ENCODE measurements at places on chromosomes 4 and X.

DNA sequence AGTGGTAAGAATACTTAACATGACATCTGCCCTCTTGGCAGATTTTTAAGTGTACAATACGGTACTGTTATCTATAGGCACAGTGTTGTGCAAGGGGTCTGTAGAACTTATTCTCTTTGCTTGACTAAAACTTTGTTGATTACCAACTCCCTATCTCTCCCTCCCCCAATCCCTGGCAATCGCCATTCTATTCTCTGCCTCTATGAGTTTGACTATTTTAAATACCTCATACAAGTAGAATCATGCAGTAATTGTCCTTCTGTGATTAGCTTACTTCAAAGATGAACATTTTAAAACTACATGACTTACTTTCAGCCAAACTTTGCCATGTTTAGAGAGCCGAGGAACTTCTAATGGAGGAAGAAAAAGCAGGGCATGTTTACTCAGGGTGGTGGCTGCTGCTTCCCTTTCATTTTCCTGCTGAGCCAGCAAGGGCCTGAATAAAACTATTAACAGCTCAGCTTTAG lies 62.4 kb downstream of the APOO start:
- no peak for DNase-seq

DNA sequence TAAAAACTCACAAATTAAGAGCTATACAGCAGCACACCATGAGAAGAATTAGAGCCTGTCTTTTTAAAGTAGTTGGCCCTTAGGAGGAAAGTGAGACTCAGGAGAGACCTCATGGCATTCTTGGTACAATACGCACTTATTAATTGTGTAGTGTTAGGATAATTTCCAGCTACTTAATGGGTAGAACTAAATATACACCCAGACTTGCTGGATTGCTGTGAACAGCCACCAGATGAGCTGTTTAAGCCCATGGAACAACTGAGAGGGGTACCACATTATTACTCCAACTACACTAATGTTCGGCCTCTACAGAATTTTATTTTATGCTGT lies 13.6 kb downstream of the MFAP3L start:
- no peak for DNase-seq

GRCh38 chr4:123876671-123877101 lies 480.1 kb downstream of the SPRY1 start:
- no peak for DNase-seq

DNA sequence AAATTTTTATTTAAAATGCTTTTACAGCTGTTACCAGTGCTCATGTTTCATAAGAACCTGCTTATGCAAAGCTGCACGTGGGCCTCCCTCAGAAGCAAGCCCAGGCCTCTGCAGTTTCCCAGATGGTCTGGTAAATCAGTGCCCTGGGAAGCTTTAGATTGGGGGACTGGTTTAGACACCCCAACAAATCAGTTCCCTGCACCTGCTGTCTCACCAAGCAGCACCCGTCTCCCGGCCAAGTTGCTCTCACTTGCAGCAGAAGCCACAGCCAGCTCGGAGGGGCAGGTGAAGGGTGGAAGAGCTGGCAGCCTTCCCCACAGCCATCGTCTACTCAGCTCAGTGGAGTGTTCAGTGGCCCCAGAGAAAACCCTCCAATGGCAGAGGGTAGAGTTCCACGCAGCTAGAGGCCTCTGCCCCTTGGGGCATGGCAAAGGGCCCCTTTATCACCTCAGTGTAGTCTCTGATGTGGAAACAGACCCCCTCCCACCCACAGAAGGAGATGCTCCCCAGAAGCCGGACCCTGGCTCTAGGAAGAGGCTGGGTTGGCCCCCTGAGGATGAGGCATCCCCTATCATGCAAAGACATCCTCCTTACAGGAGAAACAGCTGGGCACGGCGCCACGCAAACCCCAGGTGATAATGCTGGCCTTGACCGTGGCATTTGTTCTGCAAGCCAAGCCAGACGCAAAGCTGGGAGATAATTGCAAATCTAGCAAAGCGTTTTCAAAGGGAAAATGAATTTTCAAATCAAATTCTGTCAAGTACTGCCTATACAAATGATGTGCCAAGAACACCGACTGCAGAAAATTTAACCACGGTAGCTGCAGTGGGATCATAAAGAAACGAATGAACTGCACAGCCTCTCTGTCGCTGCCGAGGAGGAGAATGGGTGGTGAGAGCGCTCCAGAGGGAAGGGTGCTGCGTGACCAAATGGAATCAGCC lies 51.9 kb downstream of the ZFYVE28 start:
- DNase-seq: no peak

DNA sequence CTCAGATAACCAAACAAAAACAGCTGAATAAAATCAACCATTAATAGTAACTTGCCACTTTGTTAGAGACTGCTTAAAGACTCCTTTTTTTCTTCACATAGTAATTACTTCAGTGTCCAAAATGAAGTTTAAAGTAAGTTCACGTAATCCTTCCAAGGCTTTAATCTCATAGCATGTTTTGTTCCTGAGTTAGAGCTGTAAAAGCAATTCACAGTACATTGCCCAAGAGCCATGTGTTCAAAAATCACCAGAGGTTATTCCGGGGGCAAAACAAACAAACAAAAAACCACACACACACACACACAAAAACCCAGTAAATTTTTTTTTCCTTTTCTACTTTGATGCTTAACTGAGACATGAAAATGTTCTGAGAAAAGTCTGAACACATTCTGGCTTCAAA lies 6.1 kb downstream of the GPR82 start:
- no peak for DNase-seq

DNA sequence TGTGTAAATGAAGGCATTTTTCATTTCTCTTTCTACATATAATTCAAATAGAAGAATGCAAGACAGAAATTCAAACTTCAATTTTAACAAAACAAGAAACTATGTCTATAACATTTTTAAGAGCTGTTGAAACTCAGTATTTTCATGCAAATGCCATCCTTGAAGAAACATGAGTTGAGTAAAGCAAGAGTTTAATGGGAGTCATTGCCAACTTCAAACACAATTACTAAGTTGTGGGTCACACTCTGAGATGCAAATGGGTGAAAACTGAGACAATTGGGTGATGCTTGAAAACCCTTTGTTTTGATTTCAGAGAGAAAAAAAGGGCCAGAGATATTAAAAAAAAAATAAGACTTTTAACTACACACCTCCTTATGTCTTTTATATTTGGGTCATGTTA lies 865.9 kb downstream of the FAT4 start:
- DNase-seq: no peak

DNA sequence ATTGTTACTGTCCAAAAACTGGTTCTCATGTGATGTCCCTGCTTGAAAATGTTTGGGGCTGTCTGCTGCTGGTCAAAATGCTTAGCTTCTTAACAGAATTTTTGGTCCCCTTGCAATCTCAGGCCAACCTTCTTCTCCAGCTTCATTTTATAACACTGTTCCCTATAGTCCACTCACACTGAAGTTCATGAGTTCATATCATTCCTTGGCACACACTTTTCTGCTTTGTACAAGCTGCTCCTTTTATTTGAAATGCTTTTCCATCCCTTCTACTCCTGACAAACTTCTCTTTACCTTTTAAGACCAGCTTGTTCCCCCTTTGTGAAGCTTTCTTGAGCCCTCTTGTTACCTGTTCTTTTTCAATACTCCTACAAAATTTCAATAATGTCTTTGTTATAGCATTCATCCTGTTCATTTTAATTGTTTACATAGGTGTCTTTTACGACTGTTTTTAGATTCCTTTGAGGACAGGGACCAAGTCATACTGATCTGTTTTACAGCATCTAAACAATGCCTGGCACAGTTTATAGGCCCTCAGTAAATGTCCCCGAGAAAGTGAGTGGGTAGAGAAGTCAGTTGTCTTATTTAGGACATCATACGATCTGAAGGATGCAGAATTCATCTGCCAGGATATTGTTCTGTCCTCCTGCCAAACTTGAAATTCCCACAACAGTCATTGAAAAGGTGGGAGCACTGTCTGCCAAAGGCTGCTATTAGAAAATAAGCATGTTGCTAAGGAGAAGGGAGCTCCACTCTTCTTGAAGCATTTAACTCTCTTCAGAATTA lies 134.4 kb upstream of the BMPR1B start:
- no peak for DNase-seq

DNA sequence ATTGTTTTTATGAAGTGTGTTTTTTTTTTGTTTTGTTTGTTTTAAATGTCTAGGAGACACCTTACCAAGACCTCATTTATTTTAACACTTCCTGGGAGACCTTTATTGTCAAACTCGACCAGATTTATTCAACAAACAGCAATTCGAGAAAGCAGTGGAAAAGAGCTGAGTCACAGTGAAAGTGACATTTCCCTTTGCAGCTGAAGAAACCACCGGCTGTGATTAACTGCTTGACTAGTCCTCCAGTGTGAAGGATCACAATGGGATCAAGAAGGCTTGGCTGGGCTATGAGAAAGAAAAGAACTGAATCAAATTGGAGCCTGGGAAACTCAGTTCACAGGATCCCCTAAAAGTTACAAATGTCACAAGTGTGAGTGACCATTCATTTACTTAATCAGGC lies 11.9 kb upstream of the ADH7 start:
- no peak for DNase-seq

- DNase-seq: no peak
Measured at GRCh38 chr4:182143086-182143821, 99.9 kb upstream of the TENM3 start.

DNA sequence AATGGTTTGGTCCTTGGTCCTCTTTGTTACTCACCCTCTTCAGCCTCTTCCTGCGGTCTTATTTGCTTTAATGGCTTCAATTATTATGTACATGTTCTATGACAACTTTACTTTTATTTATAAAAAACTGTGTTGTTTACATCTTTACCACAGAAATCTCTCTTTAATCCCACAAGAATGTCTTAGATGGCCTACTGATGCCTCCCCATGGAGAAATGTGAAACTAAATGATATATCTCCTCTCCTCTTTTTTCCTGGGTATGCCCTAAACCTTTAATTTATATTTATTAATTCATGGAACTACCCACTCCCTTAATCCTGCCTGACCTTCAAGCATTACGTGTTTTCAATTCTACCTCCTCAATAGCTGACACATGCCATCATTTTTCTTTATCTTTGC lies 573.2 kb downstream of the CENPC start:
- no peak for DNase-seq

GRCh38 chr4:183755596-183755995 lies 96.5 kb downstream of the TRAPPC11 start:
- DNase-seq: no peak

- DNase-seq: no peak
Measured at GRCh38 chr4:26491449-26492170, 1.3 kb upstream of the CCKAR start.

- DNase-seq: no peak
Measured at GRCh38 chr4:7539659-7540058, 104.9 kb upstream of the PSAPL1 start.

- DNase-seq: no peak
Measured at GRCh38 chrX:75211976-75212375, 55.9 kb upstream of the ABCB7 start.

GRCh38 chrX:11172415-11172814 lies 61.3 kb downstream of the HCCS start:
- no peak for DNase-seq

GRCh38 chr4:99859618-99860017 lies 34.6 kb downstream of the LAMTOR3 start:
- no peak for DNase-seq

DNA sequence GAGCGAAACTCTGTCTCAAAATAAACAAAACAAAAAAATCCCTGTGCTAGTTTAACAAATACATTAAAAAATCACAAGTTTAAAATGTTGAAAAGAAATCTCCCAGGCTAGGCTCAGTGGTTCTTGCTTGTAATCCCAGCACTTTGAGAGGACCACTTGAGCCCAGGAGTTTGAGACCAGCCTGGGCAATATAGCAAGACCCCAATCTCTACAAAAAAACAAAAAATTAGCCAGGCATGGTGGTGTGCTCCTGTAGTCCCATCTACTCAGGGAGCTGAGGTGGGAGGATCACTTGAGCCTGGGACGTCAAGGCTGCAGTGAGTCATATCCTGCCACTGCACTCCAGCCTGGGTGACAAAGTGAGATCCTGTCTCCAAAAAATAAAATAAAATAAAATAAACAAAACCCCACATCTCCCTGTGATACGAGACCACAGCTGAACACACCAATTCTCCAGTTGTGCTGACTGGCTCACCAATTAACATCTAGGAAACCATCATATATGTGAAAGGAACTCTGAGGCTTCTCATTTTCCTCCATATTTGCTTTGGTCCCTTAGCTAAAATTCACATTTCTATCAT lies 7.3 kb downstream of the RPS4X start:
- no peak for DNase-seq

DNA sequence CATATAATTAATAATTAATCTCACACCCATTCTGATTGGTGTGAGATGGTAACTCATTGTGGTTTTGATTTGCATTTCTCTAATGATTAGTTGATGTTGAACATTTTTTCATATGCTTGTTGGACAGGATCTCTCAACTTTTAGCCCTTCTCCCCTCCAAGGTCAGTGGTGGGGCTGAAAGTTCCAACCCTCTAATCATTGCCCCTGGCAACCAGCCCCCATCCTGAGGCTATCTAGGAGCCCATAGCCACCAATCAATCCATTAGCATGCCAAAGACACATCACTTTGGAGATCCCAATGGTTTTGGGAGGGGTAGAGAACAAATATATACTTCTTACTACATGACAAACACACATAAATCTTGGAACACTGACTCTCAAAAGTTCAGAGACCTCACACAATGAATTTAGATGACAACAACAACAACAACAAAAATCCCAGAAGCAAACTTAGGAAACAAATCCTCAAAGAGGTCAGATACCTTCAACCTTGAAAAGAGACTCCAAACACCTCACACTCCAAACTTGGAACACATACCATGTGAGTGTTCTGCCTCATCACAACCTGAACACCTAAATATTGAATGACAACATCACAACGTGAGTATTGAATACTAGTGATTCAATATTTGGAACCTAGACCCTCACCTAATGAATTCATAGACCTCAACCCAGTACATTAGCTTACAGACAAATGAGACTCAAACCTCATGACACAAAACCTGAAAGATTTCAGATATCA lies 19.0 kb upstream of the PAGE4 start:
- DNase-seq: no peak

DNA sequence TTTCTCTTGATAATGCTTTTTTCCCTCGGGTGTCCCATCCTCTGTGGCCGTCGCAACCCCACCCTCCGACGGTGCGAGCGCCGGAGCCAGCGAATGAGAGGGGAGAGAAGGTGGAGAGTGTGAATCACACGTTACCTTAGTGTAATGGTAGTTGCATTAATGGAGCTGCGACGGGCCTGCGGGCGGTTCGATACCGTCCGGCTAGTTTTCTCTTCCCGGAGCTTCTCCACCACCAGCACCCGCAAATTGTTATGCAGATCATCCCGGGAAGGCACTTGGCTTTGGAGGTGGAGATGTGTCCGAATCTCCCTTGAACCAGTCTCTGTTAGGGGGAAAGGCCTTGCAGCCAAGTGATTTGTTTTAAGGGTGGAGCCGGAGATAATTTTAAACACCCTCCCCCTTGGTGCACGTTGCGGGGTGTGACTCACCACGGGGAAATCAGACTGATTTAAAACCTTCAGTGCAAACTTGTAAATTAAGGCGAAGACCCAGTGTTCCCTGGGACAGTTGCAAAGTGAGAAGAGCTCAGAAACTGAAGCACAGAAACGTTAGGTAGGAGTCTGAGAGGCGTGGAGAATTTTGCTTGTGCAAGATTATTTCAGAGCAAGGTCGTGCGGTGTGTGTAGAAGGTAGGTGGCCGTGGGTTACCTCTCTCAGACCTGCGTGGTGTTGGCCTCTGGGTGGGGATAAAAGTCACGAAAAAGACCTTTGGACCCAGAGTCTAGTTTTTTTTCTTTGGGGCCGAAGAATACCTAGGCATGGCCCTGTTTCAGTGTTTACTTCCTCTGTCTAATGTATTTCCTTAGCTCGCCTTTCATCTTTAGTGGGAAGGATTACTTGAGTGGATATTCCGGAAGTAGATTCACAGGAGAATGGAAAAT lies 1.3 kb downstream of the AFF1 start:
- no peak for DNase-seq

GRCh38 chr4:3640587-3640962 lies 108.4 kb upstream of the LRPAP1 start:
- DNase-seq: no peak
